Activated effector memory CD4-positive, alpha-beta T cell treated with anti-CD3 and anti-CD28 coated beads, Interleukin-2, amount 50 U/mL, for 16 hours (primary cell): ENCODE measurements at places on chromosomes 1 and 21.

- DNase-seq = no peak
Observed at GRCh38 chr1:214329470-214330220, 48.7 kb downstream of the SMYD2 start.

GRCh38 chr1:225613006-225613405, 39.9 kb downstream of the ENAH start:
- no peak for DNase-seq

- DNase-seq = no peak
Observed at GRCh38 chr1:15489052-15489736, 13.3 kb downstream of the CELA2B start.

DNA sequence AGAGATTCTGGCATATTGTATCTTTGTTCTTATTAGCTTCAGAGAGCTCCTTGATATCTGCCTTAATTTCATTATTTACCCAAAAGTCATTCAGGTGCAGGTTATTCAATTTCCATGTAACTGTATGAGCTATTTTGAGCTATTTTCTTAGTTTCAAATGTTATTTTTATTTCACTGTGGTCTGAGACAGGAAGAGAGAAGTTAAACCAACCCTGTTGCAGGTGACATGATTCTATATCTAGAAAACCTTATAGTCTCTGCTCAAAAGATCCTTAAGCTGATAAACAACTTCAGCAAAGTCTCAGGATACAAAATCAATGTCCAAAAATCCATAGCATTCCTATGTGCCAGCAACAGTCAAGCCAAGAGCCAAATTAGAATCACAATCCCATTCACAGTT, 1644.0 kb upstream of the B3GALT2 start:
- DNase-seq = no peak

GRCh38 chr1:25450891-25451290, 20.2 kb downstream of the MACO1 start:
- DNase-seq = no peak

DNA sequence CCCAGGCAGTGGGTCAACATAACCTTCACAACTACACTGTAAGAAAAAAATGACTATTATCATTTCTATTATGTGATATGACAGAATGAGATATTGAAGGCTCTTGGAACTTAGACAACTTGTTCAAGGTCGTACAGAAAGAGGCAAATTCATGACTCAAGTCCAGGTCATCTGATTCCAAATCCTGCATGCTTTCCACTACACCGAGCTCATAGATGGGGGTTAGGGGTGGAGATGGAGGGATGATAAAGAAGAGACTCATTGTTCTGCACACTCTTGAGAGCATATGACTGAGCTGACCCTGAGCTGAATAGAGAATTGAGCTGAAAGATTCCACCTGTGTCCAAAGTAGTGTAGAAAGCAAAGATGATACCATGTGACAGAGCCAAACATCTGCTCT, 2.8 kb downstream of the FCRL6 start:
- no peak for DNase-seq

GRCh38 chr1:97201641-97202040, 480.1 kb downstream of the PTBP2 start:
- DNase-seq = no peak

- DNase-seq = no peak
Observed at GRCh38 chr1:82401116-82401515, 600.4 kb downstream of the ADGRL2 start.

DNA sequence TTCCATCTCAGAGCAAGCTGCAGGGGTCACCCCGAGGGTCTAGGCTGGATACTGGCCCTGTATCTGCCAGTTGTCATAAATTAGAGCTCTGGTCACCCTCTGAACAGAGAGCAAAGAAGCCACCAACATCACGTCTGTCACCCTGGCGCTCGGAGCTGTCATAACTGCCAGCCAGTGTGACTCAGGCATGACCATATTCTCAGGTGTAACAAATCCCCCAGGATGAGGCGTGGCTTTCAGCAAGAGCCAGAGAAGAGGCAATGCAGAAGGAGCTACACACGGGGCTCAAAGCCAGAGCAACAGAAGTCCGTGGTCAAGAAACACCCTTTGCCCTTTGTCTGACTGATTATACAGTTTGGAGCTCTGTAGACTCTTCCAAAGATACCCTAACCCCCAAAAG, 40.0 kb downstream of the PRAMEF20 start:
- DNase-seq = no peak

GRCh38 chr1:10569531-10569930, 94.8 kb downstream of the PEX14 start:
- no peak for DNase-seq

GRCh38 chr1:19529664-19530063, 44.3 kb upstream of the CAPZB start:
- no peak for DNase-seq

GRCh38 chr21:37136261-37136660, 63.2 kb downstream of the TTC3 start:
- DNase-seq = no peak

DNA sequence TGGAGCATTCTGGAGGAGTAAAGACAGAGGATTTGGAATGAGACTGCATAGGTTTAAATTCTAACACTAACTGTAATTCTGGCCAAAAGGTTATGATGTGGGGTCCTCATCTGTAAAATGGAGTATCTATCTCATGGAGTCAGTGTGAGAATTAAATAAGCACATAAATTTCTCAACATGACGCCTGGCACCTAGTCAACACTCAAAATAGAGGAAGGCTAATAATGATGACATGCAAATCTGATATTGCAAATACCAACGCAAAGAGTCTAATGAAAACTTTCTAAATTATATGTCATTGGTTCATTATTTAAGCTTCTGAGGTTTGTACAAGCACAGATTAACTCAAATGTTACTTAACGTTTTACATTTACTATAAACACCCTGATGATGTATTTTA, 29.6 kb downstream of the APP start:
- DNase-seq = no peak

GRCh38 chr21:25273959-25274358, 333.3 kb downstream of the MRPL39 start:
- no peak for DNase-seq

DNA sequence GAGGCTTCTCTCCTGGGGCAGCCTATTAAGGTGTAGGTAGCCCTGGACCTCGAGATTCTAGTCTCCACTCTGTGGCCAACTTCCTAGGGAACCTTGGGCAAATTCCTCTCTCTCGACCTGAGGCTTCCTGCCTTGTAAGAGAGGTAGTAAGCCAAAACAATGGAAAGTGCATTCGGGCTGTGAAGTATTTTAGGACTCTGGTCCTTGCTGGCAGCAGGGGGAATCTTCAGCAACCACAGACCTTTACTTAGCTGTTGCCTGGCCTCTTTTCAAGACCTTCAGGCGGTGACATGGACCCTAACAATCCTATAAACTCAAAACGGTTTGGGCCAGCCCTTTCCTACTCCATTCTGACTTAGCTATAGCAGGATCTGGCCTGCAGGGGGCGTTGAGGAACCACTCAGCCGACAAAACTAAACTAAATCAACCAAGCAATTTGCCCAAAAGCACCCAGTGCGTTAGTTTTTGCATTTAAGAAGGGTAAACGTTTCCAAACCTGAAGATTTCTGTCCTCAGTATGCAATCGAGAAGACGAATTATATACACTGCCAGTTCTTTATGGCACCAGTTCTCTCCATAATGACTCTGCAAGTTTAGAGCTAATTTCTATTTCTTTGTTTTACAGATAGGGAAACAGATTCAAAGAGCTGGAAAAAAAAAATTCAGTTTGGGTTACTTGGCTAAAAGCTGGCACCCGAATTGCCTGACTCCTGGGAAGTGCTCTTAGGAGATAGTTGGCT, 10.9 kb upstream of the SESN2 start:
- peak; percentile 93 for DNase-seq

DNA sequence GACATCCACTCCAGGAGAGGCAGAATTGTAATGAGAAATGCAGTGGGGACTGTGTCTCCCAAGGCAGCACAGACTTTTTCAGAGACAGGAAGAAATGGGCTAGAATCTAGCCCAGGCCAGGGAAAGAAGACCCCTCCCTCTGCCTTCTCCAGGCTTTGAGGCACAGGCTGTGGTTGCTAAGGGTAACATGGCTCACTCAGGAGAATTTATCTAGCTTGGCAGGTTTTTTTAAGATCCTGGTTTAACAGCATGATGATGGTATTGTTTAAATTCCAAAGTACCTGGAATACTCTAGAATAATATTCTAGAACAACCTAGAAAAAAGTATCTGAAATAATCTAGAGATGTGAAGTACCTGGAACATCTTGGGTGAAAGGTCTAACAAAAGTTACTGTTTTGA, 125.6 kb downstream of the URB2 start:
- no peak for DNase-seq

GRCh38 chr1:79044974-79045650, 38.6 kb upstream of the ADGRL4 start:
- no peak for DNase-seq

DNA sequence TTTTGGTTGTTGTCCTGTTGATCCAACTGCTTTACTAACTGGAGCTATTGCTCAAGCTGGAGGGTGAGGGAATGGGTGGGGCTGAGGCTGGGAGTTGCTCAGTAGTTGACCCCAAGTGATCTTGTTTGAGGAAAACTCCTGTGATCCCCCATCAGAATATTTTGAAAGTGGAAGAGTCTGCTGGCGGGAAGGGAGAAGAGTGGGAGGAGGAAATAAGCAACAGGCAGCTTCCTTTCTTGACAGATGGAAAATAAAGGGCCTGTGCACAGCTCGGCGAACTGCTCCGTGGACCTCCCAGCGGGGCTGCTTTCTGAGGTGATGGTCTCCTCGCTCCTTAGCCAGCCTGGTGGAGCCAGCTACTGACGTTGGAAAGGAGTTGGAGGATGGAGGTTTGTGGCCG, 199.1 kb upstream of the LMO4 start:
- DNase-seq = no peak

GRCh38 chr1:118321840-118322239, 136.8 kb upstream of the SPAG17 start:
- no peak for DNase-seq

DNA sequence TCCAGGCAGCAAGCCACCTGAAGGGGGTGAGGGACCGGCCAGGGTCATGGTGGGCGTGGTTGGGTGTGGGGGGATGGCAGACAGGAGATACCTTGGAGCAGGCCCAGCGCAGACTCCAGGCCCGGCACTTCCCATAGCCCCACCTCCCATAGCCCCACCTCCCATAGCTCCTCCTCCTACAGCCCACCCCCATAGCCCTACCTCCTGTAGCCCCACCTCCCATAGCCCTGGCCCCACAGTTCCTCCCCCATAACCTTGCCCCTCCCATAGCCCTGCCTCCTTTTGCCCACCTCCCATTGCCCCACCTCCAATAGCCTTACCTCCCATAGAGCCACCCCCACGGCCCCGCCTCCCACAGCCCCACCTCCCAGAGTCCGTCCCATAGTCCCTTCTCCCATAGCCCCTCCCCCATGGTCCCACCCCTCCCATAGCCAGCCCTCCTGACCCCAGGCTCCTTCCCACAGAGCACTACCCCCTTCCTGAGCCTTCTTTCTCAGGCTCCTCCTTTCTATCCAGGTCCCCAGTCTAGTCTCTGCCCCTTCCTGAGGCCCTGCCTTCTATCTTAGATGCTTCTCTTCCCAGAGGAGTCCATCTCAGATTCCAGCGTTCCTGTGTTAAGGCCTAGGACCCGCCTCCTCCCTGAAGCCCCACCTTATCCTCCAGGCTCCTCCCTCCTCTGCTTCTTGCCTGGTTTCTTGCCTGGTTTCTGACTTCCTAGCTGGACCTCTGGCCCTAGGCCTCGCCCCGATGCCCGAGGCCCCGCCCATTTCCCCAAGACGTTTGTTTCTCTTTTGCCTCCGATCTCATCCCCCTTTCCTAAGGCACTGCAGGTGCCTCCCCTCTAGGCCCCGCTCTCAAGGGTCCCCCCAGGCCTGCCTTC, 46.8 kb downstream of the PTPRU start:
- peak; percentile 63 for DNase-seq

- no peak for DNase-seq
Observed at GRCh38 chr1:109243860-109244552, 5.3 kb upstream of the CELSR2 start.

DNA sequence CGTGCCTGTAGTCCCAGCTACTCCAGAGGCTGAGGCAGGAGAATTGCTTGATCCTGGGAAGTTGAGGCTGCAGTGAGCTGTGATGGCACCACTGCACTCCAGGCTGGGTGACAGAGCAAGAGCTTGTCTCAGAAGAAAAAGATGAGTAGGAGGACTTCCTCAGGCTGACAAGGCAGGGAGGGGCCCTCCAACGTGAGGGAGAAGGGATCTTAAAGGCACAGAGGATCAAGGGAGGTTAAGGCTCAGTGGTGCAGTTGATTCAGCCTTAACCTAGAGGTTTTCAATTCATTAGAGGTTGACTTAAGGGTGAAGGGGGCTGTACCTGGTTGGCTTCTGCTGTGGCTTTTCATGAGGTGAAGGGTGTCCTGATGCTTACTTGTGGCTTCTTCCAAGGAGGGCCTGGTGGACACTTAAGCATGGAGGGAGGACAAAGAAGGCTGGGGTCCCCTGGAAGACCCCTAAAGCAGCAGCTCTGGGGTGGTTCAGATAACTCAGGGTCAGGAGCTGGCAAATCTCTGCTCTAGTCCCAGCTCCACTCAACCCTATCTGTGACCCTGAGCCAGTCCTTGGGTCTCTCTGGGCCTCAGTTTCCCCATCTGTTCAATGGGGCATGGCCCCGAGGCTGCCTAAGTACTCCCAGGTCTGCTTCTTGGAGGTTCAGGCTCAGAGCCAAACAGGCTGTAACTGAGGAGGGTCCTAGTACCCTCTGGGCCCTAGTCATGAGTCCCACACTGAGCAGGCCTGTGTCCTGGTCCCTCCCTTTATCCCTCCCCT, 6.3 kb downstream of the EXTL1 start:
- DNase-seq = no peak

DNA sequence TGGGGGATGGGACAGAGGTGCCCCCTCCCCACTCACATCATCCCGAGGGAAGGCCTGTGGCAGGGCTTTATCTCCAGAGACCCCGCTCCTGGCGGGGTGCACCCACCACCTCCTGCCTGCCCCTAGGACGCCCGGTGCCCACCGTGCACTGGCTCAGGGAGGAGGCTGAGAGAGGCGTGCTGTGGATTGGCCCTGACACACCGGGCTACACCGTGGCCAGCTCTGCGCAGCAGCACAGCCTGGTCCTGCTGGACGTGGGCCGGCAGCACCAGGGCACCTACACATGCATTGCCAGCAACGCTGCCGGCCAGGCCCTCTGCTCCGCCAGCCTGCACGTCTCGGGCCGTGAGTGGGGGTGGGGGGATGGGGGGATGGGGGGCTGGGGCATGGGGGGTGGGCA, 71.7 kb downstream of the TRIM11 start:
- no peak for DNase-seq

- DNase-seq = no peak
Observed at GRCh38 chr1:104973516-104973915, 1223.8 kb downstream of the AMY1C start.

GRCh38 chr1:154527192-154527591, 25.0 kb upstream of the SHE start:
- no peak for DNase-seq

DNA sequence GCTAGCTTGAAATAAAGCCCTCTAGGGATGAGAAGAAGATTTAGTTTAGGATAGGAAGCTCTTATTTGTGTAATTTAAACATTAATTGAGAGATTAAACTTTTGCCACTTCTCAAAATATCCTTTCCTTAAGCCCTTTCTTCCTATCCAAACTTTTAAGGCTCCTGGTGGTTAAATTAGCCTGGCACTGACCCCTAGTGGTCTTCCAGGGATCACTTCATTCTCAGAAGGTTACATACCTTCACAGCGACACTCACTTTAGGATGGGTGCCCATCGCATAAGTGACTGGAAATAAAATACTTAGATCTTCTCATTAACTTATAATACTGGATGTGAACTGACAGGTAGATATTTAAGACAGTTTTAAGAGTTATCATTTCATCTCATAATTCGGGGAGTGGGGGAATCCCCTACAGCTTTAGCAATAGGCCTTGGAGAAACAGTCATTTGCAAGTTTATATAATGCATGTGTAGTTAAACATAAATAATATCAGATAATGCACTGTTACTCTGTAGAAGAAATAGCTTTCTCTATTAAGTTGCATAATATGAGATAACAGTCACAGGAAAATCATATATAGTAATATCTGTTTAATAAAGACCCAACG, 7.4 kb downstream of the LHX9 start:
- no peak for DNase-seq
